CD8-positive, alpha-beta memory T cell (primary cell): ENCODE measurements at places on chromosomes 4 and X. TPM values are rescaled to one million over a fixed set of nuclear protein-coding genes. Genes with fewer than 3 reads are reported as not detected.
A peak's percentile ranks its signal among the peaks of the same experiment; 100 is the strongest.

Gene DNAAF6
- total RNA-seq = not detected

Gene SSX2B
- not detected for total RNA-seq

Gene SPANXA1
- not detected for total RNA-seq

Gene RIBC1
- total RNA-seq = 1.2 TPM

Gene CCDC149
- 0.28 TPM for total RNA-seq

Gene PCDH19
- not detected for total RNA-seq

Gene VSIG4
- 0.64 TPM for total RNA-seq

Gene ARX
- not detected for total RNA-seq

Gene SMIM31
- not detected for total RNA-seq

- H3K4me3 ChIP-seq = no peak overlapping the region
- no peaks in the 10 kb centered on the region for H3K4me1 ChIP-seq
- H3K36me3 ChIP-seq = no peaks in the 10 kb centered on the region
- H3K27ac ChIP-seq = no peak overlapping the region
- no peaks in the 10 kb centered on the region for H3K27me3 ChIP-seq
Observed at GRCh38 chr4:158253350-158253980, 43.2 kb downstream of the TMEM144 start.

GRCh38 chr4:102500696-102501446 lies at the start of gene NFKB1:
TSS of gene NFKB1 (plus strand) at chr4:102501359. CDS start at chr4:102525519, 24,160 bp downstream.
- no peaks in the 10 kb centered on the region for H3K36me3 ChIP-seq
- no peaks in the 10 kb centered on the region for H3K27me3 ChIP-seq
- peak within 1 kb of the TSS; percentile 96 for H3K27ac ChIP-seq
- H3K4me3 ChIP-seq = peak within 1 kb of the TSS; percentile 85
- peaks cover 27% of the 10 kb centered on the region for H3K4me1 ChIP-seq

DNA sequence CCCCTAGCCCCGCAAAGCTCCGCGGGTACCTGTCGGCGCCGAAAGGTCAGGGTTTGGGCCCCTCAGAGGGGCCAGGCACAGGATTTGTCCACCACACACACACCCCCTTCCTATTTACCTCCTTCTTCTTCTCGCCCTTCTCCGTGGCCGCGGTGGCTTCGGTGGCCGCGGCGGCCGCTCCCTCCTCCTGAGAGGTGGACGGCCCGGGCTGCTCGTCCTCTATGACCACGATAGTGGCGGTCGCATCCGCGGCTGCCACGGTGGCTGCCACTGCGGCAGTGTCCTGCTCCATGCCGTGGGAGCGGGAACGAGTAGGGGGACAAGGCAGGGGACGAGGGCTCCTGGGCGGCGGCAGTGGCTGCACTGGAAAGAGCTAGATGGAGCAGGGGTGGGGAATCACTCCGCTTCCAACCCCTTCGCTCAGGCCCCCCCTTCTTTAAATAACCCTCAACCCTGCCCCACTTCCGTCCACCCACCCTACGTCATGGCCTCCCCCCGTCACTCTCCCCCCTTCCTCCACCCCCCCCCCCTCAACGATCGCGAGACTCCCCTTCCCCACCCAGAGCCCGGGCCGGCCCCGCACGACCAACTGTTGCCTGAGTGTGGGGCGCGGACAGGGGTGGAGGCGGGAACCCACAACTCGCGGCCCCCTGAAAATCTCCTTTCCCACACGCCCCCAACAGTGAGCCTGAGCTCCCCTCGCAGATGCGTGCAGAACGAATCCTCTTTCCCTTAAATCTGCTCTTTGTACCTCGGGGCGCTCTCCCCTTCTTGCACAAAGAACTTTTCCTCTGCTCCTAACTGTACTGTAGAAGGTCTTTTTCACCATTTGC lies at the start of gene SMARCA1:
Gene SMARCA1, minus strand, starts transcription at position 412 of the 833 bp plus-strand sequence. Its CDS starts 120 bp downstream, at position 292.
- H3K27ac ChIP-seq = no peak within 1 kb of the TSS
- H3K4me3 ChIP-seq = peak within 1 kb of the TSS; percentile 45
- DNase-seq = no peak

DNA sequence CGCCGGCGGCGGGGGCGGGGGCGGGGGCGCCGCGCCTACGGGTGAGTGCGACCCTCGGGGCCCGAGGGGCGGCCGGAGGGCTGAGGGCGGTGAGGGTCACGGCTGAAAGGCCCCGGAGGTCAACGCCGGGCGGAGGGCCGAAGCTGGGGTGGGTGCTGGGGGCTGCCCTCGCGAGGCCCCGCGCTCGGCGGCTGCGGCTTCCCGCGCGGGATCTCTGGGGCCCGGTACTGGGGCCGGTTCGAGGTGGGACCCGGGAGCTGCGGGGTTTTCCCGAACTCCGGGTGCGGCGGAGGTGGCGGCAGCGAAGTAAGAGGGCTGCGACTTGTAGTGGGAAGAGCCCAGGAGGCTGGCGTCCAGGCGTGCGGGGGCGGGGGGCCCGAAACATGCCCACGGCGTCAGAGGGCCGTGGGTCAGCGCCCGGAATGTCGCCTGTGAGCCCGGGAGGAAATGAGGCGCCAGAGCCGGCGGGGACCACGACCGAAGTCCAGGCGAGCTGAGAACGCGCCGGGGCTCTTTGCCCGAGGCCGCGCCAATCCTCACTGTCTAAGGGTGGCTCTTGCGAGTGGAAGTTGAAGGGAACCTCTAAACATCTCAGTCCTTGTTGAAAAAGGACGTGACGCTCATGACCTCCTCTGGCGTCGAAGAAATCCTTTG lies 407 bp downstream of the IL13RA1 start:
- DNase-seq = no peak
- no peak overlapping the region for H3K27ac ChIP-seq
- H3K4me1 ChIP-seq = peaks cover 4% of the 10 kb centered on the region
- peaks cover 6% of the 10 kb centered on the region for H3K27me3 ChIP-seq
- no peaks in the 10 kb centered on the region for H3K36me3 ChIP-seq

DNA sequence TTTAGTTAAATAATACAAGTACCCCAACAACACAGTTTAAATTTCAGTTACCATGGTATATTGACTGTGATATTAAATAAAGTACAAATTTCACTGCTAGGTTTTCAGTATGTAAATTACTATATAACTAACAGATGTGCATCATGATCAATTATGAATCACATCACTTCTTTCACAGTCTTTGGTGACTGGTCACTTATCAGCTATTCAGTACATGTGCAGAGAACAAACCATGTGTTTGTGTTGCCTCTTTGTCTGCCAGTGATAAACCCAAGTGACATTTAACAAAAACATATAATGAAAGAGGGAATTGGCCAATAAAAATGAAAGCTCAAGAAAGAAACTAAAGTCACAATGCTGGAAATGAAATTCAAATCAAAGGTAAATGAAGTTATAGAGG lies 249.3 kb downstream of the CHIC1 start:
- no peak for DNase-seq
- no peak overlapping the region for H3K4me3 ChIP-seq
- H3K27me3 ChIP-seq = no peaks in the 10 kb centered on the region
- H3K27ac ChIP-seq = no peak overlapping the region

DNA sequence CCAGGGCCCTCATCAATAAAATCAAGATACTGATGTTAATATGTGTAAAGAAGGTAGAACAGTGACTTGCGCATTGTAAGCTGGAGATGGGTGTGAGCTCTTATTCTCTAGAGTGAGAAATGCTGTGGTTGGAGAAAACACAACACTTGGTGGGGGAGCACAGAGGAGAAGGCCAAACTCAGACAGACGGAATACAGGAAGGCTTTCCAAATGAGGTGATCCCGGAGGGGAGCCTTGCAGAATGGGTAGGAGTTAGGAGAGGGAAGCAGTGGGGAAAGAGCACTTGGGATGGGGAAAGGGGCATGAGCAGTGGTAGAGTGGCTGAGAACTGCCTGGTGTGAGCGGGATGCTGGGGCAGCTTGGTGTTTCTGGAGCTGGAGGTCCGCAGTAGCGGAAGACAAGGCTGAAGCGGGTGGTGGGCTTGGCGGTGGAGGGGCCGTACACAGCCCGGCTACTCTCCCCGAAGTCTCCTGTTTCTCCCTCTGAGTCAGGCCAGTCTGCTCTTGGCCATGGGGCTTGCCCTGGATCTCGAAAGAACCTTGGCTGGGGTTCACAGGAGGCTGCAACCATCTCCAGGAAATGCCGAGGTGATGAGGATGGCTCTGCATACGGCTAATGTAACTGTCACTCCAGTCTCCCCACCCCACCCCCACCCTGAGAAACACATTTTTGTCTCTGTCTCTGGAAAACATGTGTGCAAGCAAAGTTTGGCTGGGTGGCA lies 11.3 kb upstream of the PLAC1 start:
- H3K4me3 ChIP-seq = no peak overlapping the region
- H3K27ac ChIP-seq = no peak overlapping the region
- H3K4me1 ChIP-seq = no peaks in the 10 kb centered on the region
- no peak for DNase-seq
- no peaks in the 10 kb centered on the region for H3K27me3 ChIP-seq

GRCh38 chrX:123408821-123409737 lies 225.0 kb downstream of the GRIA3 start:
- no peaks in the 10 kb centered on the region for H3K27me3 ChIP-seq
- H3K4me1 ChIP-seq = no peaks in the 10 kb centered on the region
- no peaks in the 10 kb centered on the region for H3K36me3 ChIP-seq
- no peak overlapping the region for H3K27ac ChIP-seq
- no peak overlapping the region for H3K4me3 ChIP-seq

DNA sequence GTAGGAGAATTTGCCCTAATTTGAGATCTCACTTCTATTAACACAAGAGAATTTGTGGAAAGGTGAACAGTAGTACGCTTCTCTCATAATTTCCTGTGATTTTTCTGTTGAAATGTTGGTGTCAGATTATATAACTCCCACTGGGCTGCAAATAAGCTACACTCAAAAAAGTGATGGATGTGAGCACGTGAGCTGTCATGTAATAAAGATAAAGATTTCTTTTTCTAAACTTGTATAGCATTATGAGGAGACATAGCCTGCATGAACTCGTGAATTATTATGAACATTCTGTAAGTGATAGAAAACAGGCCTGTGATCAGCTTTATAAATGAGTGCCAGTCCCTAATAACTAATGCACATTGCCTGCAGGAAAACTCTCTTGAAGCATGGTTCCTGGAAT lies 356.6 kb upstream of the ACTRT1 start:
- no peak overlapping the region for H3K4me3 ChIP-seq
- H3K27me3 ChIP-seq = no peaks in the 10 kb centered on the region
- H3K27ac ChIP-seq = no peak overlapping the region
- no peak for DNase-seq
- no peaks in the 10 kb centered on the region for H3K36me3 ChIP-seq
- no peaks in the 10 kb centered on the region for H3K4me1 ChIP-seq

GRCh38 chrX:135480076-135480475 lies 40.4 kb upstream of the INTS6L start:
- no peak overlapping the region for H3K4me3 ChIP-seq
- no peak for DNase-seq
- H3K27ac ChIP-seq = no peak overlapping the region
- H3K4me1 ChIP-seq = no peaks in the 10 kb centered on the region
- H3K27me3 ChIP-seq = no peaks in the 10 kb centered on the region

DNA sequence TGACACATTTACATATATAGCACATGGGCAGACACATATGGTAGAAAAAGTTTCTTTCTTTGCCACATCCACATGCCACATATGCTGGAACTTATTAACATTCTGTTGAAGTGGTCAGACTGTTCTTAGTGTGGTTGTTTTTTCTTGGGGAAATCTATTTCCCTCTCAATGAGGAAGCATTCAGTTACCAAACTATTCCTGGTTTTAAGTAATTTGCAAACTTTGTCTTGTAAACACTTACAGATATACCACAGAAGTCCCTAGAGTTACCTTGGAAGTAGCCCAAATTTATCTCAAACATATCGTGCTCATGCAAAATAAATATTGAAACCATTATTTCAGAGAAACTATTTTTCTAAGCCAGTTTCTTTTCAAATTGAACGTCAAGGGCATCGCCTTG lies 625.5 kb upstream of the INTU start:
- no peaks in the 10 kb centered on the region for H3K27me3 ChIP-seq
- DNase-seq = no peak
- no peak overlapping the region for H3K4me3 ChIP-seq

- no peaks in the 10 kb centered on the region for H3K27me3 ChIP-seq
- no peak overlapping the region for H3K27ac ChIP-seq
- H3K36me3 ChIP-seq = no peaks in the 10 kb centered on the region
- no peak for DNase-seq
- H3K4me3 ChIP-seq = no peak overlapping the region
- no peaks in the 10 kb centered on the region for H3K4me1 ChIP-seq
Observed at GRCh38 chrX:110418316-110419235, 59.9 kb downstream of the RTL9 start.

DNA sequence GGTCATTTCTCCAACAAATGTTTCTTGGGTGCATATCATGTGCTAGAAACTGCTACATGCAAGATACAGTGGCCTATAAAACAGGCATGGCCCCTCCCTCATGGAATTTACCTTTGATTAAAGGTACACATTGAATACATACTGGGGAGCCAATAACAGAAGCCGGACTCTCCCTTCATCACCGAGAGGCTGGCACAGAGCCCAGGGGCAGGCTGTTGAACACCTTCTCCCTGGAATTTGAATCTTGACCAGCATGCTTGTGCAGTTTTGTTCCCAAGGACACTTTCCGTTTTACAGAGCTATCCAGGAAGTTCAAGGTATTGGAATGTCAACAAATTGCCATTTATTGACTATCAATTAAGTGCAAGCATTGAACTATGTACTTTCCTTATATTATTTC lies 33.2 kb downstream of the PPARGC1A start:
- no peak for DNase-seq
- no peaks in the 10 kb centered on the region for H3K27me3 ChIP-seq
- H3K4me1 ChIP-seq = no peaks in the 10 kb centered on the region
- H3K36me3 ChIP-seq = no peaks in the 10 kb centered on the region
- H3K4me3 ChIP-seq = no peak overlapping the region

- no peaks in the 10 kb centered on the region for H3K36me3 ChIP-seq
- H3K27ac ChIP-seq = no peak overlapping the region
- H3K4me1 ChIP-seq = no peaks in the 10 kb centered on the region
- H3K27me3 ChIP-seq = no peaks in the 10 kb centered on the region
- no peak overlapping the region for H3K4me3 ChIP-seq
- no peak for DNase-seq
Observed at GRCh38 chrX:16702700-16703599, 9.5 kb downstream of the CTPS2 start.
